NCI-H2029 treated with DMSO at 0.1 percent for 48 hours (cell line): ENCODE measurements at places on chromosomes 6 and 20.

DNA sequence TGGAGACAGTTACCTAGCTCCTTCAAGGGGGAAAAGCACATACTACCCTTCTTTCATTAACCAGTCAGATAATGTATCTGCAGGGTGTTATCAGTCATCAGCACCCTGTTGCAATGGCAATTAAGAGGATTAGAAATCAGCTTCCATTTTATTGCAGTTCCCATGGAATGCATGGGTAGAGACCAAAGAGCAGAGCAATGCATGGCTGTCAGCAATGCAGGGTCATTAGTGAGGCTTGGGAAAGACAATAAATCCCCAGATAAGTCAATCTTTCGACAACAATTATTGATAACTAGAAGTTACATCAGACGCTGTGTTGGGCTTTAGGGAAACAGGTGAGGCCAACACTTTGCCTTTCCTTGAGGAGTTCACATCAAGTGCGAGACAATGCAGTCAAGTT, 150.9 kb downstream of the MAFB start:
- no peak for DNase-seq

DNA sequence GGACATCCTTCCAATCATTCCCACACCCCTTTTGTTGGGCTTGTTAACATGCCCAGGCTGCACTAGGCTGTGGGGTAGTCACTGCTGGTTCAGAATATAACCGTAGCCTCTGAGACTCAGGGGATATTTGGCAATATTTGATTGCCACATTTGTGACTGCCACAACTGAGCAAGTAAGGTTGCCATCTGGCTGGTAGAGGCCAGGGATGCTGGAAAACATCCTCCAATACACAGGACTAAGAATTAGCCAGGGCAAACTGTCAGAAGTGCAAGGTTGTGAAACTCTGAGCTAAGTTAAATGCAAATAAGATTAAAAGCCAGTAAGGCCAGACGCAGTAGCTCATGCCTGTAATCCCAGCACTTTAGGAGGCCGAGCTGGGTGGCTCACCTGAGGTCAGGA, 112.0 kb downstream of the ZMYND8 start:
- DNase-seq: no peak

- DNase-seq: no peak
These were observed 891.3 kb downstream of the EYS start for GRCh38 chr6:64815718-64816117.

DNA sequence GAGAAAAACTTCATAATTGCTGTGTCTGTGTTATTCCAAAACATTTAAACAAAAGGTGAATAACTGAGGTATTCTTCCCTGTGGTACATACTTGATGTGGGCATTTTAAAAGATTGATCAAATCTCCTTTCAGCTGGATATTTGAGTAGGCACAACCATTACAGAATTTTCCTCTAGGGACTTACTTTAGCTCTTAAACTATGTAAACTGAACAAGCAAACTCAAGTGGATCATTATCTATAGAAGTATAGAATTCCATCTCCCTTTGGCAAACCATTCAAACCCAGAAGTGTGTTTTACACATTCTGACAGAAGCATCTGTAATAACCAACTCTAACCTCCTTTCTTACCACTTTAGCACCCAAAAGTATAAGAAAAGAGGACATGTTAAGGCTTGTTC, 241.4 kb downstream of the ESR1 start:
- no peak for DNase-seq

GRCh38 chr6:139982652-139983295, 608.3 kb upstream of the CITED2 start:
- no peak for DNase-seq

GRCh38 chr6:33073431-33073871, at the start of gene HLA-DPA1:
Gene HLA-DPA1, minus strand, starts transcription at chr6:33073649.
- no peak for DNase-seq

DNA sequence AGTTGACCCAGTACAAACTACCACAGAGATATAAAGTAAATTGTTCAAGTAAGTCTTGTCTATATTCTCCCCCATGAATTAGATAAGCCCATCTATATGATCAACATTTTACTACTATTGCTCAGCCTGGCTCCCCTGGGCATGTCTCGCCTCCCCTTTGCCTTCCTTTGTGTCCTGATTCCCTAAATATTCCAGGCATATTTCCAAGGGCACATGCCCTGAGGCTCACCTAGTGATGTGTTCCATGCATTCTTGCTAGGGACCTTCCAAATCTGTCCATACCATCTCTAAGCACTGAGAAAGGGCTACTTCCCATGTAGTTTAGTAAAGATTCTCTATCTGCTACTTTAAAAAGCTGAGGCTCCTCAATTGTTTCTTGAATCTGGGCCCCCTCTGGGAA, 309.5 kb upstream of the PRND start:
- DNase-seq: no peak
